HT-29 (cell line): ENCODE measurements at places on chromosomes 16 and 17. TPM values are rescaled to one million over a fixed set of nuclear protein-coding genes. Genes with fewer than 3 reads are reported as not detected.

Gene ASGR1
- 0.52 TPM in 1 of 2 replicates, not detected in the other for total RNA-seq

DNA sequence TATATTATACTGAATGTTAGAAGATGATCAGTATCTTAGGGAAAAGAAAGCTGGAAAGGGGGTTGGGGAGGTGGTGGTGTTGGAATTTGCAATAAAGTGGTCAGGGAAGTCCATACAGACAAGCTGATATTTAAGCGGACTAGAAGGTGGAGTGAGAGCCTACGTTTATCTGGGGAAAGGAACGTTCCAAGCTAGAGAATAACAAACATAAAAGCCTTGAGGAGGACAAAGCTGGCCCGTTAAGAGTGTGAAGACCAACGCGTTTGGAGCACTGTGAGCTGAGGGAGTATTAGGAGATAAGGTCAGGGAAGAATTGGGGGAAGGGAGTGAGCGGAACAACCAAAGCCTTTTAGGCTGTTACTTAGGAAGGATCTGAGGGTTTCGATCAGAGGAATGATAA is 1.4 kb downstream of the DDX42 start:
- DNase-seq: peak; percentile 25

GRCh38 chr17:6085812-6086211 is 15.6 kb downstream of the WSCD1 start:
- DNase-seq: no peak

Gene KRT14
- not detected in 2 replicates for total RNA-seq

- no peak for DNase-seq
These were observed 88.7 kb downstream of the AIPL1 start for GRCh38 chr17:6346156-6346786.

GRCh38 chr17:32258383-32259140 is 7.1 kb upstream of the RHBDL3 start:
- no peak for DNase-seq

Gene MYLK3
- total RNA-seq: 0.21 and 0.53 TPM in 2 replicates
